ENCODE measurements at places on chromosomes 5 and 9.

DNA sequence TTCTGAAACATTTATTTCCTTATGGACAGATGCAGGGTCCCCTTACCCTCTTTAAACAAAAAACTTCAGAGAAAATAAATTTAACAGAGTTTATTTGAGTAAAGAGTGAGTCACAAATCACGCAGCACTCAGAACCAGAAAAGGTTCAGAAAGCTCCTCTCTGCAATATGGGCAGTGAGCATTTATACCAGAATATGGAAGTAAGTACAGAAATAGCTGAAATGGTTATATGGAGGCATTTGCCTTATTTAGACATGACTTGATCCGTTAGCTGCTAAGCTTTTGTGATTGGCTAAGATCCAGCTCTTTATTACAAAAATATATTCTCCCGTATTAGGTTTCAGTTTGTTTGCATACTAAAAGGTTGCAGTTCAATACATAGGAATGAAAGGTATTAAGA lies 1554.1 kb downstream of the EFNA5 start:
- no peak for DNase-seq

- DNase-seq: no peak
Observed at GRCh38 chr5:75681125-75681830, 36.0 kb downstream of the POC5 start.

GRCh38 chr5:137565450-137565849 lies 66.3 kb upstream of the SPOCK1 start:
- DNase-seq: no peak

DNA sequence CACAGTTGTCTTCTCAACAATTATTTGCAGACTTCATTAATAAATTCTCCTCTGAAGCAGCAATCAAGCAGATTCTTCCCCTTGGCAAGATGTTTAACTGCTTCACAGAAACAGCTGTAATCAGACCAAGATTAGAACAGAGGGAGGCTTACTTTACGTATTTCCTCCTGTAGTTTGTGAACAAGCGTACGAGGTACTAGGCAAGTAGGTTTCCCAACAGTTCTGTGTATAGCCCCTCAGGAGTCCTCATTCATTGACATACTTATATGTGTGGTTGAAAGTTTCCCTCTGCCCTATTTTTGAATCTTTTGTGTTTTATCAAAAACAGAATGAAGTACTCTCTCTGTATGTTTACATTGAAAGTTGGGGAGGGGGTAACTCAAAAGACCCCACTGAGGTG lies 128.0 kb downstream of the SPATA31D1 start:
- no peak for DNase-seq

DNA sequence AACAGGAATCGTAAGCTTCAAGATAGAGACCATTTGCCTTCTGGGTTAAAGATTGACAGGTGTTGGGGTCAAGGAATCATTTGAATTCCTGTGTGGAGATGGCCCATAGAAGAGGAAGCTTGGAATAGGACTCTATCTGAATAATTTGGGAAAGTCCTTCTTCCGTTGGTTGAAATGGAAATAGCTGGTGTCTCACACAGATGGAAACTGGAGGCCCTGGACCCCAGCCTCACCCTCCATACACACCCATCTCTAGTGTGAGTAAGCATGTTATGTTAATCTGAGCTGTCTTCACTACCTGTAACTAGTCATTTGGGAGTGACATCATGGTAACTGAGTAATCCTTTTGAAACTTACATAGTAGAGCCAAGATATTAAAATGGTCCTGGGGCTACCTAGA lies 184.4 kb downstream of the CD180 start:
- DNase-seq: no peak

- DNase-seq: no peak
Observed at GRCh38 chr9:38183994-38184568, 115.1 kb upstream of the SHB start.

- DNase-seq: no peak
Observed at GRCh38 chr5:60125636-60126035, 232.1 kb upstream of the PDE4D start.

DNA sequence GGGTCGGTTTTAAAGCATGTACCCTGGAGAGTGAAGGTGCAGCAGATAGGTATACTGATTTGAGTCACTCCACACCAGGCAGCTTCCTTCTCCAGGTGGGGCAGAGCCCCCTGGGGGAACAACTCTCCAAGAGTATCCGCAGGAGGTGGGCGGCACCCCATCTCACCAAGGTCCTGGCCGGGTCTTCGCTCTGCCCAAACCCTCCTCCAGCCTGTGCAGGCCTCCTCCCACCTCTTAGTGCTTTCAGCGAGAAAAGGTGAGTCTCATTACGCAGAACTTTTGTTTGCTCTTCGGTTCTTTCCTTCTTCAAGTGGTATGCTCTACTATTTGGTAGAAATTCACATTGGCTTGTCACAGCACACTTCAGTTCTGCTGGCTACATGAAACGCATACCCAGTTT lies 13.7 kb downstream of the SPACA9 start:
- DNase-seq: no peak

GRCh38 chr5:177447611-177448243 lies 1.1 kb downstream of the PRR7 start:
- DNase-seq: no peak

DNA sequence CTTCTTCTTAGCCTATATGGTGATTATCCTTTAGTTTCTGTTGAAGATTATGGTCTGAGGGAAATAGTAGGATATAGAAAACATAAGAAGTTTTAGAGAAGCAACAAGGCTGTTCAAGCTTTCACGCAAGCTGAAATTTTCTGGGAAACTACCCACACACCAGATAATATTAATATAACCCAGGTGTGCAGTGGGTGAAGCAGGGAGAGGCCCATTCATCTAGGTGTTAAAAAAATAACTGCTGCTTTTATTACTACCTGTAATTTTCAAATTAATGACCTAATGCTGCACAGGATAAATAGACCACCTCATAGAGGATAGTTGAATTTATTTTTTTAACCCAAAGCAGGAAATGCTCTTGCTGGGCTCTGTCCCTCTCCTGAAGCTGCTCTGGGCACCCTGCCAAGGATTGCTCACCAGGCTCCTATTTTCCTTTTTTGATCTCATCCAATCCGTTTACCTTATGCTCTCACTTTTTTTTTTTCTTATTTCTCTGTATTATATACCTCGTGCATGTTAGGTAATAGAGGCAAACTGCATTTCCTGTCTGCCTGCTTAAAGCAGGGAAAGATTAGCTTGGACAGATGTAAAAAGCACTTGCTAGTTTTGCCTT lies 124.3 kb upstream of the SLC12A2 start:
- DNase-seq: no peak

DNA sequence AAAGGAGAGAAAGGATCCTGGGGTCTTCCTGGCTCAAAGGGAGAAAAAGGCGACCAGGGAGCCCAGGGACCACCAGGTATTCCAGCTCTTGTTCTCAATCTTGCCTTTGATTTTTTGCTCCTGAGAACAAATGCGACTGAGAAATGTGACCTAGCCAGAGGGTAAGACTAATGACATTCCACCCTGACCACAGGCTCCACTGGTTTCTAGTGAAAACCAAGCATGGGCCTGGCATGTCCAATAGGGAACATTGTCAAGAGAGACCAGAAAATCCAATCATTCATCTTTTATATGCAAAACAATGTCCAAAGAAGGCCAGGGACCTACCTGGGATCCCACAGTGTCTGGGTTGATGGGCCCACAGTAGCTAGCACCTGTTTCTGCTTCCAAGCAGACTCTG lies 50.3 kb upstream of the TGFBR1 start:
- DNase-seq: no peak

DNA sequence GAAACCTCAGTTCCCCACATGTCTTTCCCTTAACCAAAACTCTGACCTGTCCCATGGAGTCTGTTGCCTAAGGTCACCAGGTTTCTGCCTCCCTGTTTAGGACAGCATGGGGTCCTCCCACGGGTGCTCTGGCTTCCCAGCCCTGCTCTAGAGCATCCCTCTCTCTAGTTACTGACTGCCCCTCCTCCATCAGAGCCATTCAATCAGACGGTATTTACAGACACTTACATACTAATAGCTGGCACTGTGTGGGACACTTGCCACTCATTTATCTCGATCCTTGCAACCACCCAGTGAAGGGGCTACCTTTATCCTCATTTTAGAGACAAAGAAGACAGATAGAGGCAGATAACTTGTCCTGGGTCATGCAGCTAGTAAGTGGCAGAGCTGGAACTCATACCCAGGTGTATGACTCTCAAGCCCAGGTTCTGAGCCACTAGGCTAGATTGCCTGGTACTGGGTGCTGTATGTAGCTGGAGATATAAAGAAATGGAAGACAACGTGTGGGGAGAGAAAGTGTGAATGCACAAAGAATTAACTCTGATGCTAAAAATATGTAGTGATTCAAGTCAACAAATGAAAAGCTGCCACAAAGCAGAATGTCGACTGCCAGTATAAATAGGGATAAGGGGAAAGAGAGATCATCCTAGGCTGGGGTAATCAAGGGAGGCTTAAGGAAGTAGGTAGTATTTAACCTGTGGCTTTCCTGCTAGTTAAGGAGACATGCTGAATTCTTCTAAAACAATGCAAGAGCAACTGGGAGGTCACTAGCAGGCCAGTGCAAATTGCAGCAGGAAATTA lies 52.5 kb upstream of the PDE8B start:
- DNase-seq: no peak

DNA sequence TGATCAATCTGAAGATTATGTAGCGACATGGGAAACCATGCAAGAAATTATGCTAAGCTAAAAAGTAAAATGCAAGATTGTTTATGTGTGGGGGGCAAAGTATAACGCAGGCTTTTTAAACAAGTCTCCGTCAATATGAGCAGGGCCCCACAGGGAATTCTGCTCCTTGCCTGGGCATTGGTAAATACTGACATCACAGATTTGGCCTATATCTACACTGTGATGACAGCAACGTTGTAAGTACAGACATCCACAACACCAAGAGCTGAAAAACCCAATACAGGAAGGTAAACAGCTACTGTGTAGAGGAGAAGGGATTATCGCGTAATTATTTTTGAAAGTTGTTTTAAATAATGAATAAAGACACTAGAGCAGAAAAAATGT lies 74.5 kb upstream of the SLC25A51 start:
- DNase-seq: no peak

Measured in natural killer cell treated with Interleukin-12 subunit alpha and Interleukin-12 subunit beta and Interleukin-15 and Interleukin-18, amount 100 ng/mL, for 72 hours (primary cell).